Left cardiac atrium (tissue), 4 donors: ENCODE measurements at places on chromosomes 6 and 20. TPM values are rescaled to one million over a fixed set of nuclear protein-coding genes. Genes with fewer than 3 reads are reported as not detected.

The MLIP gene
- 234 TPM for total RNA-seq

The FOXC1 gene
- total RNA-seq: 25.9 TPM

The RNF144B gene
- total RNA-seq: 20.0 TPM

The ANKEF1 gene
- 2.5 TPM for total RNA-seq

The PKIB gene
- total RNA-seq: 1.0 TPM

The PRICKLE4 gene
- 2.1 TPM for total RNA-seq

The GRIK2 gene
- 12.6 TPM for total RNA-seq

The CCN6 gene
- total RNA-seq: not detected

The POLR1H gene
- 16.6 TPM for total RNA-seq

The MCCD1 gene
- total RNA-seq: not detected

GRCh38 chr6:21730533-21730932 is 137.0 kb downstream of the SOX4 start:
- no peak for DNase-seq

DNA sequence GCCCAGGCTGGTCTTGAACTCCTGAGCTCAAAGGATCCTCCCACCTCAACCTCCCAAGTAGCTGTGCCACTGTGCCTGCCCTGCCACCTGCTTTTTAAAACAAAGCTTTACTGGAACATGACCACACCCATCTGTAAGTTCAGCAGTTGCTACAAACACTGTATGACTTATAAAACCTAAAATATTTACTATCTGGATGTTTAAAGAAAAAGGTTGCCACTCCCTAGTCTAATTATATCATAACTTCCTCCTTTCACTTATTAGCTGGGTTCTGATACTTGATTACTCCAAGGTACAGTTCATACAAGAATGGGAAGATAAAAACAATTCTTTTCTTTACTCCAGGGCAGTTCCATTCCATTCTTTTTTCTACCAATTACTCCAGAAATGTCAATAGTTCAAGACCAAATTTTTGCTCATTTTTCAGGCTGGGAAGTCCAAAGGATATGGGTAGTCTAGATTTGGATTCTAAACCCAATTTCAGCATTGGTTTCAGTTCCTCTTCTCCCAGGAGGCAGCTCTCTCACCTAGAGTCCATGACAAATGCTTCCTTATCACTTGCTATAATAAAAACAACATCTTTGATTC is 63.1 kb downstream of the SEC63 start:
- no peak for DNase-seq

- no peak for DNase-seq
Measured at GRCh38 chr6:56005426-56005825, 130.0 kb upstream of the BMP5 start.

GRCh38 chr6:29728173-29728874 is 5.1 kb downstream of the HLA-F start:
- DNase-seq: no peak

DNA sequence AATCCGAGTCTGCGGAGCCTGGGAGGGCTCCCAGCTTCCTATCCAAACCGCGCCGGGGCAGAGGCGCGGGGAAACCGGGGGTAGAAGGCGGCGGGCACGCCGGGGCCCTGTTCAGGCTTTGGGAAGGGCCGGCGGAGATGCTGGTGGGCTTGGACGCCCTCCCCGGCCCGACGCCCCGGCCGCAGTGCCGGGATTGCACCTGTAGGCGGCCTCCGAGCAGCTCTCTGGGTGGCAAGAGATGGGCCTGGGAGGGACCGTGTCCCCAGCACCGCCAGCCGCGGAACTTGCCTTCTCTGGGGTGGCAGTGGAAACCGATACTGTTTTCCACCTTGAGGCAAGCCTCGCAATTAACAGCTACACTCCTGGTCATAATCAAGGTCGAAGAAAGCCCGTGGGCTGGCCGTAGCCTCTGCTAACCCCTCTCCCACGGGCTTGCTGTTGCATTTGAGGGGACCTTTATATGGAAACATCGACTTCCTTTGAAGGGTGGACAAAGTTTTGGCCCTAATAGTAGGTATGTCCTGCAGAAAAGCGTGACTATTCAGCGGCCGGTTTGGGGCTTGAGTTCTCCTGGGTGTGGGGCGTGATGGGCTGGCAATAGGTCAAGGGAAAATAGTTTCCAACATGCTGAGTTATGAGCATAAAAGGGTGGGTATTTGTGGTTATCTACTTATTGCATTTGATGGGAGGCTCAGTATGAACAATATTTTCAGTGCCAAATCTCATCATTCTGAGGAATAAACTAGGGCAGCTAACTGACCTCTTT is 1.1 kb upstream of the JAG1 start:
- DNase-seq: peak; percentile 86

- DNase-seq: no peak
Measured at GRCh38 chr6:124334359-124334758, 530.7 kb downstream of the NKAIN2 start.

GRCh38 chr6:154410619-154411072 is 54.0 kb upstream of the IPCEF1 start:
- peak; percentile 40 for DNase-seq

- no peak for DNase-seq
Measured at GRCh38 chr6:8743170-8743745, 307.9 kb upstream of the SLC35B3 start.

- DNase-seq: no peak
Measured at GRCh38 chr20:38890497-38890818, 35.8 kb upstream of the FAM83D start.

GRCh38 chr6:41257369-41258195 is 28.9 kb downstream of the TREM1 start:
- DNase-seq: no peak

DNA sequence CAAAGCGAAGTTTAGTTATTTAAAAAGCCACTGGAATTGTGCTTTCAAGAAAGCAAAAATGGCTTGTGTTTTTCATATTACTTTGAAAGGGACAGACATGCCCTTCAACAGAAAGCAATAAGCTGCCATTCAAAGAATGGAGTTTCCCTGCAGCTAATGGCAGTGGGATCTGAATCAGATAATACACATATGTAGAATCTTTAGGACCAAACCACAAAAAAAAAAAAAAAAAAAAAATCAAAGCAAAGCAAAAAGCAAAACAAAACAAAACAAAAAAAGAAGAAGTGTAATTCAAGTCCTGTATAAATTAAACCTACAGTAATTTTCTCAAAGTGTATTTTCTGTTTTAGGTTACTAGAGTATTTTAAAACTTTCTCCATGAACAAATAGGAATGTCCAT is 63.6 kb upstream of the ZNF217 start:
- DNase-seq: no peak

DNA sequence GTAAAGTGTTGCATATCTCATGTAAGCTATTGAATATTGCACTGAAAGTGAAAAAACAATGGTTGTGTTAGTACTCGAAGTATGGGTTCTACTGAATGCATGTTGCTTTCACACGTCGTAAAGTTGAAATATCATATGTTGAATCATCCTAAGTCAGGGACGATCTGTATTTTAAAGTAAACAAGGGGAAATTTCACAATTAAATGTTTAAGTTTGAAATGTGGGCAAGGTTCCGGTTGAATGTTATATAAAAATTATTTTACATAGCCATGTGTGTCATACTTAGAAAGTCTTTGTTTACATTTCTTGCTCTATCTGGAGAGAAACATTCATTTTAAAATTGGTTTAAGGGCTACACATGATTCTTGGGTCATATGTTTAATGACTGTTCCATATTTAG is 76.8 kb downstream of the AKAP7 start:
- no peak for DNase-seq

GRCh38 chr6:136401749-136402148 is 112.1 kb upstream of the BCLAF1 start:
- no peak for DNase-seq

DNA sequence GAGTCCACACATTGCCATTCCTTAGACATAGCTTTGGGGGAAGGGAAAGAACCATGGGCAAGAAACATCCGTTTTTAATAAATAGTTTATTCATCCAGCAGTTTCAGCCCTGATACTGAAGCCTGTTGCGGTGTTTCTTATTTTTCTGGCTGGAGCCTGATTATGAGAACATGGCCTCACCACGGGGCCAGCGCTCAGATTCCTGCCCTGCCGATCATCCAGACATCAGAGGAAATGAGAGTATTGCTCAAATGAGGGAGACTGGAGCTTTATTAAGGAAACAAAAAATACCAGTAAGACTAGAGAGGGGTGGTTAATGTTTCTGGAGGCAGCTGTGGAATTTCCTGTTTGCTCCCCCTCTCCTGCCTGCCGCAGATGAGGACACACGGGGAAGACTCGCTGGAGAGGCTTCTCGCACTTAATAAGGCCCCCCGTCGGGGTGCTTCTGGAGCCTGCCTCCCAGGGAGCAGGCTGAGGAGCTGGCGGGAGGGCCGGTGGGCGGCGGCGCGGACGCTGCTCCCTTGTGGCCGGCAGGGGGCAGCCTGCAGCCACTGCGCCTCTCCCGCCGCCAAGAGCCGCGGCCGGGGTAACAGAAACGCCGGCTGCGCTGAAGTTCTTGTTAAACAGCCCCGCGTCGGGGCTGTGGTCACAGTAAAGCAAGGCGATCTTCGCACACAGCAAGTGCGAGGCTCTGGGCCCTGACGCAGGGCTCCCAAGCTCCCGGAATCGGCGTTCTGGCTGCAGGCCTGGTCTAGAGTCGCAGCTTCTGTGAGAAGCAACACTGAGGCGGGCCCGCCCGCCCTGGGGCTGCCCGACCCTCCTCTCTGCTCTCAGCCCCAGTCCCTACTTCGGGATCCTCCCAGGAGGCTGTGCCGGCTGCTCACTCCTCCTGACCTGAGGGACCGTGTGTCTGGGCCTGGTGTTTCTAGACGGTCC is 17.5 kb downstream of the LEMD2 start:
- peak; percentile 80 for DNase-seq

- peak; percentile 88 for DNase-seq
Measured at GRCh38 chr6:18264219-18264922, at the start of gene DEK. TSS of gene DEK (minus strand) at chr6:18264530. CDS start at chr6:18263987, 543 bp downstream.

DNA sequence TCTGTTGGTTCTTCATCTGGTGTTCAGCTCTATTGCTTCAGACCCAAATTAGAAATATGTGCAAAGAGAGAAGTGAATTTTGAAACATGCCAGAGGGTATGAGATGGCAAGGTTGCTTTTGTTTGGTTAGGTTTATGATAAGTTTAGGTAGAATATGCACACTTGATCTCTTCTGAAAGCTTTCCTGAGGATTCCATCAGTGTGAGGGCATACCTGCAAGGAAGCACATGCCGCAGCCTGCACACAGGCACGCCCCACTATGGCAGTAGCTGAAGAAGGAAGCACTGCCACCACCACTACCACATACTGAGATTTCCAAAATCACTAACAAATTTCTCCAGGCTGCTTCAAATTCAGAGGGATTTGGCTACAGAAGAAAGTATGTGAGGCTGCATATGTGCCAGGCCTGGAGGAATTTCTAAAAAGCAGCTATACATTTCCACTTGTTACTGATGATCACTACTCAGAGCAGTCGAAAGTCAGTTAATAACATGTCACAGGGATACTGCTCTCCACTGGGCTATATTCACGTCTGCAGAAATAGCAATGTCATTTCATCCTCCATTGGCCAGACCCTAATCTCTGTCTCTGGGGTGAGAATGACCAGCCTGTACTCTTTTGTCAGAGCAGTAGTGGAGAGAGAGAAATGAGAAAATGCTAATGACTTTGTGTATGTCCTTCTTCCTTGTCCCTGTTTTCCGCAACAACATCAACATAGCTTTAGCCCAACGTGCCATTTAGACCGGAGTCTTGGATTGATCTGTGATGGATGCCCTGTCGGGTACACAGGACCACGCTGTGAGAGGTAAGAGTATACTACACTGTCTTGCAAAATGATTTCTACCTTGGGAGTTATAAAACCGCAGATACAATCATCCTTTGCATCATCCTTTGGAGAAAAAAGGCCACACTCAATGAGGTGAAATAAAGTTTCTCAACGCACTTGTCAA is 396.7 kb downstream of the LAMA2 start:
- DNase-seq: no peak

- DNase-seq: no peak
Measured at GRCh38 chr6:562052-562676, 94.7 kb downstream of the HUS1B start.

DNA sequence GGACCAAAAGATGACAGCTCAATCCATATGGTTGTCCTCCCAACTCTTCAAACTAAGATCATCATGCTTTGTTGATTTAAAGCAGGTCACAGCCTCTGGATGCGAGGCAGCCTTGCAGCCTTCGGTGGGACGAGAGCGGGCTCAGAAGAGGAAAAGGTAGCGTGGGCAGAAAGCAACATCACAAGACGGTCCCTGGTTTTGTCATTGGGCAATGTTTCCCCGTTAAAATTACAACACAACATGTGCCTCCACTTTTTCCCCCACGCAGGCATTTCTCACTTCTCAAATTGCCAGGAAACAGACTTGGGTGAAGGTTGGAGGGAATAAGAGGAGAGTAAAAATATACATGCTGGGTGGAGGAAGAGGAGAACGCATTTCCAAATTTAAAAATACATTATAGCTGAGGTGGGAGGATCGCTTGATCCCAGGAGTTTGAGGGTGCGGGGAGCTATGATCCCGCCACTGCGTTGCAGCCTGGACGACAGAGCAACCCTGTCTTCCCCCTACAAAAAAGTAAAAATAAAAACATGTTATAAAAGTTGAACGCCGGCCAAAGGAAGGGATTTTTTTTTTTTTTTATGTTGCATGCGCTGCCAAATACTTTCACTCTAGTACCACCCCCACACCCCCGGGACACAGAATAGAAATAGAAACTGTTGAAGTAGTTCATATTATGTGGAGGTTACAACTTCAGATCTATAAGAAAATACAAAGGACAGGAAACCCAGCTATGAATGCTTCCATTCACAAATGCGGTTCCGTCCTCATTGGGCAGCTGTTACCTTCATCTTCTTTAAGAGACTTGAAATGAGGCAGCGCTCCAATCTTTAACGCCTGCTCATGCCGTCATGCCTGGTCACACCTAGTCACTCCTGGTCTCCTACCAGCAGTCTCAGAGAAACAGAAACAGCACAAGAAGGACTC is 13.9 kb upstream of the NAA20 start:
- DNase-seq: no peak

GRCh38 chr6:20919677-20920385 is 385.6 kb downstream of the CDKAL1 start:
- DNase-seq: no peak

DNA sequence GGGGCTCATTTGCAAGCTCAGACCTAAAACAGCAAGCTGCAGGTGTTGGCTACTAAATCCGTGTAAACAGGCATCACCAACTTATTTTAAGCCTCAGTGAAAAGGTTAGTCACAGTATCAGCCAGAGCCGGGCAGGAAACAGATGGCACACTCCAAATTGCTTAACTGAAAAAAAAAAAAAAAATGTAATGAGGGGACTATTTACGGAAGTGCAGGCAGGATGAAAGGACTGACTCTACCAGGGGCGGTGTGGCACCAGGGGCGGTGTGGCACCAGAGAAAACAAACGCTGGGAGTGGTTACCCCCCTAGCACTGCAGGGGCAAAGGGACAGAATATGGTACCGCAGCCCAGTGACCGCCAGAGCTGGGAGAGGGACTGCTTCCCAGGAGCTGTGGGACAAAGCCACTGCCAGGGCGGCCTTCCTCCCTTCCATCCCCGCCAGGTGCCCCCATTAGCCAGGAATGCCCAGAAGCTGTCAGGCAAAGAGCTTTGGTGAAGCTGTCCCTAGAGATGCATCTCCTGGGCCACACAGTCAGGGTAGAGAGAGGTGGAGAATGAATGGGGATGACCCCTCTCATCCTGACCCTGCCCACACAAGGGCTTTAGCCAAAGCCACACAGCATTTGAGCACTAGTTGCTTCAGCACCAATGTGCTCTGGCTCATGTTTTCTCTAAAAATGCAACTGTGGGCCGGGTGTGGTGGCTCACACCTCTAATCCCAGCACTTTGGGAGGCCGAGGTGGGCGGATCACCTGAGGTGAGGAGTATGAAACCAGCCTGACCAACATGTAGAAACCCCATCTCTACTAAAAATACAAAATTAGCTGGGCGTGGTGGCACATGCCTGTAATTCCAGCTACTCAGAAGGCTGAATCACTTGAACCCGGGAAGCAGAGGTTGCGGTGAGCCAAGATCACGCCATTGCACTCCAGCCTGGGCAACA is 39.6 kb upstream of the GFOD1 start:
- DNase-seq: no peak
